ENCODE measurements at places on chromosomes 16 and 17.

GRCh38 chr16:84687715-84688114, 12.1 kb upstream of the USP10 start:
- no peak for DNase-seq

- DNase-seq, result peak; percentile 30
These were observed 570 bp downstream of the NR1D1 start for GRCh38 chr17:40099619-40100418.

GRCh38 chr16:58421059-58421458, 28.8 kb downstream of the GINS3 start:
- no peak for DNase-seq

GRCh38 chr17:60305141-60305540, 86.8 kb downstream of the USP32 start:
- peak; percentile 39 for DNase-seq

- no peak for DNase-seq
These were observed 894 bp upstream of the PHKG2 start for GRCh38 chr16:30747331-30747730.

DNA sequence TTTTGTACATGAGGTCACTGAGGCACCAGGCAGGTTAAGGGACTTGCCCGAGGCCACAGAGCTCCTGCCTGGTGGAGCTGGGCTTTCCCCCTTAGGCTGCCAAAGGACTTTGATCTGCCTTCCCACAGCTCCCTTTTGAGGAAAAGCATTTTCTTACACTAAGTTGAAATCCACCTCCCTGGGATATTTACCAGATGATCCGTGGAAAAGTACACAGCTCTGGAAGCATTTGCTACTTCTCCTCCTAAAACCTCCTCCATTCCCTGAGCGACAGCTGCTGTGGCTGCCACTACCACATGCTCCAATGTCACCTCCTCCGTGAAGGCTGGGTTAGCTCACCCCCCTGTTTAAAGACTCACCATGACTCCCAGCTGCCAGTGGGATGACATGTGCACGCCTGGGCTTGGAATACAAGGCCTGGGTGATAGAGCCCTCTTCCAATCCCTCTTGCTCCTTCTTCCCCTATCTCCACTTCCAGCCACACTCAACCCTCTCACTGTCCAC, 1.2 kb upstream of the MPRIP start:
- DNase-seq, result no peak

GRCh38 chr17:49365667-49366066, 3.6 kb upstream of the ZNF652 start:
- peak; percentile 49 for DNase-seq

GRCh38 chr17:74888469-74888868, 5.0 kb downstream of the FADS6 start:
- no peak for DNase-seq

- peak; percentile 70 for DNase-seq
These were observed 458.0 kb upstream of the ASIC2 start for GRCh38 chr17:33750943-33751701.

- DNase-seq, result no peak
These were observed 19.9 kb downstream of the ARL4D start for GRCh38 chr17:43418441-43419374.

- no peak for DNase-seq
These were observed 1.5 kb upstream of the RAI1 start for GRCh38 chr17:17679748-17680147.

GRCh38 chr16:86215979-86216585, 294.2 kb upstream of the FOXF1 start:
- DNase-seq, result no peak

Data from CD4-positive, CD25-positive, alpha-beta regulatory T cell (primary cell).